ENCODE measurements at places on chromosomes 1 and 21. TPM values are rescaled to one million over a fixed set of nuclear protein-coding genes. Genes with fewer than 3 reads are reported as not detected.

The PLA2G2F gene
- polyA plus RNA-seq, result 1.0 TPM

The BCL10 gene
- polyA plus RNA-seq, result 23.8 TPM

The CRYAA gene
- not detected for polyA plus RNA-seq

The FBXO2 gene
- polyA plus RNA-seq, result 1.8 TPM

The NBPF12 gene
- polyA plus RNA-seq, result 21.8 TPM

The UTS2 gene
- not detected for polyA plus RNA-seq
